ENCODE measurements at places on chromosomes 1 and 21. TPM values are rescaled to one million over a fixed set of nuclear protein-coding genes. Genes with fewer than 3 reads are reported as not detected.
A peak's percentile ranks its signal among the peaks of the same experiment; 100 is the strongest.

DNA sequence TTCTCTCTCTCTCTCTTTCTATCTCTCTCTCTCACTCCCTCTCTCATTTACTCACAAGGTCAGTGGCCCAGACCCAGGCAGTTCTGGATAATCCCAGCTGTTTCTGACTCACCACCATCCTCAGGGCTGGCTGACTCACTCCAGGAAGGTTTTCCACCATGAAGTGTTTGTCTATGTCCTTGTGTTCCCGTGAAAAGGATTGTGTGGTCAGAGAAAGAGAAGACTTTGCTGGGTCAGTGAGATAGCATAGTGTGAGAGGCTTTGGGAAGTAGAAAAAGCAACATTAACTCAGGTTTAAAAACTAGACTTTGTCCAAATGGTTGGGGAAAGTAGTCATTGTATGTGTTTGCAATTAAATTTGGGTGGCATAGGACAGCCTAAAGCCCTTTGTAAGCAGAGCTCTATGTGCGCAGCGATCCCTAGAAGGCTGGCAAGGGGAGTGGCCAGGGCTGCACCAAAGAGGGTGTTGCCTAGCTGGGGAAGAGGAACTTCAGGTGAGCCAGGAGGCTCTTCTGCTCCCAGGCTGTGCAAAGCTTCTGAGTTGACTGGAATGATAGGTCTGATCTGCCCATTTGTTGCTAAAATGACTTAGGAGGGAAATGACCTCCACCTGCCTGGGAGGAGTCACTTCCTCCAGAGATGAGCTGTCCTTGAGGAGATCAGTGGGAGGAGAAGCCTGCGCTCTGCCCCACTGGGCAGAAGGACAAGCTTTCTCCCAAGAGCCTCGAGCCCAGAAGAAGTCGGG is 4.9 kb upstream of the CAPN2 start:
- H3K36me3 ChIP-seq, result no peaks in the 10 kb centered on the region
- peaks cover 19% of the 10 kb centered on the region for H3K4me1 ChIP-seq
- DNase-seq, result peak; percentile 85
- H3K4me3 ChIP-seq, result no peak overlapping the region
- no peaks in the 10 kb centered on the region for H3K27me3 ChIP-seq

DNA sequence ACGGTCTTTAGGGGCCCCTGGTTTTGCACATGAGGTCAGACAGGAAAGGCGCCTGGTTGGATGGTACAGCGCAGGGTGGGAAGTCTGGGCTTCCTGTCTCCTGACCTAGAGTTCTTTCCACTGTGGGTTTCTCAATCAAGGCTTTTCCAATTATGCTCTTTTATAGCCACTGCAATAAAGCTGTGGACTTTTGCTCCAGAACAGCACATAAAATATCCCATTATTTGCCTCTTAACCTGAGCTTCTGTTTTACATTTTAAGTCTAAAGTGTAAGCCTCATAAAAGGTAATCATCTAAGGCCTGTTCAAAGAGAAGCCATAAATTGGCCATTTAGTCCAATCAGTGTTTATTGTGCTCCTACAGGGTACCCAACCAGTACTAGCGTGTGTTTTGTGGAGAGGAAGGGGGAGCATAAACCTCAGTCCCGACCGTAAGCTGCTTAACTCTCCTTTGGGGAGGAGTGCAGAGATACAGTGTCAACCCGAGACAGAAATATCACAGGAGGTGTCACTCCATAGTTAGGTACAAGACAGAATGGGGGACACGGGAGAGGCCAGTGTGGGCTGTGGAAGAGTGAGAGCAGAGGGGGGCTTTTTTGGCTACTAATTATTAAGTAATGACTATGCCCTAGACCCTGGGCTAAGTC is 270.0 kb downstream of the TRABD2B start:
- H3K36me3 ChIP-seq, result no peaks in the 10 kb centered on the region
- peaks cover 65% of the 10 kb centered on the region for H3K4me1 ChIP-seq
- peaks cover 15% of the 10 kb centered on the region for H3K27me3 ChIP-seq

The CFHR5 gene
- polyA plus RNA-seq, result not detected

DNA sequence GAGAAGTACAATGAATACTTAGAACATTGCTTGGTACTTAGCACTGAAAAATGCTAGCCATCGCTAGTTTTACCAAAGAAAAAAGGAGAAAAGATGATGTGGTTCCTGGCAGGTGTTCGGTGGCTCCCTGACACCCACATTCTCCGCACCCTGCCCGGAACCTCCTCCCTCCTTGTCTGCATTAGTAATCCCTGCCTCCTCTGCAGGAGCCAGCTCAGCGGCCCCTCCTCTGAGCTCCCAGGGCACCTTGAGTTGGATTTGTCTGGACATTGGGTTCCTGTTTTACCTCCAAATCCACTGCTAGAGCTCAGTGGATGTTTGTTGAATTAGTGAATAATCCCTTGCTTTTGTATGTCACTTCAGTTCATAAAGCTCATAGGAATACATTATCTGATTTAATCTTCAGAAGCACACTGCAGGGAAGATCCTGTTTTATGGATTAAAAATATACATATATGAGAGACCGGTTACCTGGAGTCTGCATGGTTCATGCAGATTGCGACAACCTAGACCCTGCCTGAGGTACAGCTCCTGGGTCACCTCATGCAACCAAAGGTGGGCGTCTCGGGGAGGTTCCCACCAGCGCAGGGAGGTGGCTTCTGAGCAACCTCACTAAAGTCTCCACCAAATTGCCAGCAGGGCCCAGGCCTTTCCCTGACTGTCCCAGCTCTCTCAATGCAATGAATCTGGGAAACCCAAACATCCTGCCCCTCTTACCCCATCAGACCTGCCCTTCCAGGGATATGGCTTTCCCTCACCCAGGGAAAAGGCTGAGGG is 24.2 kb downstream of the PCAT6 start:
- H3K4me1 ChIP-seq, result peaks cover 3% of the 10 kb centered on the region
- no peaks in the 10 kb centered on the region for H3K36me3 ChIP-seq
- H3K27me3 ChIP-seq, result no peaks in the 10 kb centered on the region
- H3K27ac ChIP-seq, result no peak overlapping the region

- no peaks in the 10 kb centered on the region for H3K27me3 ChIP-seq
- H3K4me3 ChIP-seq, result no peak overlapping the region
- H3K4me1 ChIP-seq, result peaks cover 9% of the 10 kb centered on the region
- peaks cover 31% of the 10 kb centered on the region for H3K36me3 ChIP-seq
- H3K27ac ChIP-seq, result peak overlapping the region; percentile 18
Observed at GRCh38 chr1:8015036-8015808, 10.9 kb downstream of the ERRFI1 start.

GRCh38 chr1:58946390-58946789 is 162.5 kb upstream of the JUN start:
- H3K27me3 ChIP-seq, result no peaks in the 10 kb centered on the region
- H3K4me1 ChIP-seq, result peaks cover 5% of the 10 kb centered on the region
- DNase-seq, result no peak
- H3K27ac ChIP-seq, result no peak overlapping the region

The FCRL6 gene
- polyA plus RNA-seq, result 0.69 TPM

GRCh38 chr1:55560266-55560665 is 345.1 kb upstream of the USP24 start:
- H3K27me3 ChIP-seq, result no peaks in the 10 kb centered on the region
- H3K4me3 ChIP-seq, result no peak overlapping the region
- DNase-seq, result no peak
- H3K36me3 ChIP-seq, result no peaks in the 10 kb centered on the region

DNA sequence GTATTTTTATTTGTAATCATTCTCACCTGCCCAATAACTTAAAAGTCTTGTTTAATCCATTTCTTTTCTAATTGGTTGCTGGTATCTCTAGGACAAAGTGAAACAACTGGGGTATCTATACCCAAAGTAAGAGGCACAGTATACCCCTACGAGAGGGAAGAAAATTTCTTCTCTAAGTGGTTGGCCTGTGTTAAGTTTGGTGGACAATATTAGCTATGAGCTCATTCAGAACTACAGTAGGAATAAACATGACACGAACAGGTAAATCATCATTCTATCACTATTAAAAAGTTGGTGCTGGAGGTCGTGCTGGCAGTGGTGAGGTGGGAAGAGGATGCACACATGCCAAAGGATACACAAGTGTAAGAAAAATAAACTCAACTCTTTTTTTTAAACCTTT is 99.6 kb downstream of the ZNF644 start:
- H3K36me3 ChIP-seq, result peaks cover 2% of the 10 kb centered on the region
- H3K27me3 ChIP-seq, result no peaks in the 10 kb centered on the region
- H3K4me3 ChIP-seq, result no peak overlapping the region
- H3K4me1 ChIP-seq, result no peaks in the 10 kb centered on the region

DNA sequence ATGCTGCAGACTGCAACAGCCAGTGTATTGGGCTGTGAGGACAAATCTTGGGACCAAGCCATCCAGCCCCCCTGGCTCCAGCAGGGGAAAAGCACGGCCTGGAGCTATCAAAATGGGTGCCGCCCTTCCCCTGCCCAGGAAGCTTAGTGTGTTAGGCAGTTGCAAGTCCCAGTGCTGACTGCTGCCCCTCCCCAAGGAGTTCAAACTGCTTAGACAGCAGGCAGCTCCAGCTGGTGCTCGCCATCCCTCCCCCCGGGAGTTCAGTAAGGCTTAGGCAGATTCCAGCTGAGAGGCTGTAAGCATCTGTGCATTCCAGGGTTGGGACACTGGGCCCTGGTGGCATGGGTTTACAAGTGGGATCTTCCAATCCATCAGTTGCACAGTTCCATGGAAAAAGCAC is 579.6 kb upstream of the NR5A2 start:
- H3K4me1 ChIP-seq, result no peaks in the 10 kb centered on the region
- no peak overlapping the region for H3K4me3 ChIP-seq
- DNase-seq, result no peak
- H3K27me3 ChIP-seq, result no peaks in the 10 kb centered on the region
- H3K36me3 ChIP-seq, result no peaks in the 10 kb centered on the region

The RSPH1 gene
- 6.0 TPM for polyA plus RNA-seq

DNA sequence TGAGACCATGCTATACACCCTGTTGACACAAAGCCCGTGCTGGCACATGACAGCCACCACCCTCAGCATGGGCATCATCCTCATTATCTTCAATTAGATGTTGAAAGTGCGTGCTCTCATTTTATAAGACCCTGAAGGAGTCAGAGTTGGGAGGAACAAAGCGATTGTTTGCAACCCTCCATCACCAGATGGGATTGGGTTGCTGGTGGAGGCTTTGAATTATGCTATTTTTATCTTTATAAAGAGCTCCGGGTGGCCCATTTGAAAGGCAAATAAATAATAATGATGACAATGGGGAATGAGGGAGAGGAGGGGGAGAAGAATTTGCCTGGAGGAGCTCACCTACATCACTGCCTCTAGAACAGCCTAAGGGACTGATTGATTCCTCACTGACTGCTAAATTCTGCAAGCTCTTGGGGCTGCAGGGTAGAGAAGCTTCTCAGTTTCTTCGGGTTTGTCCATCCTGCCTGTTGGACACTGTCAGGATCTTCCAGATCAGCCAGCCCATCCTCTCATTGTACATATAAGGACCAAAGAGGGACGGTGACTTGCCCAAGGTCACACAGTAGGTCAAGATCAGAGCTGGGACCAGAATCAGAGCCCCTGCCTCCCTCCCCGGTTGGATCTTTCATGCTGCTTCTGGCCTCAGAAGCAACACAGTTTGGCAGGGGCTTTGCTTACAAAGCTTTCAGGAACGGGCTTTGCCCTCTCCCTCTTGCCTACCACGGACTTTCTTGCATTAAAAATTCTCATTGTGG is 130.9 kb upstream of the ZBTB40 start:
- peaks cover 5% of the 10 kb centered on the region for H3K27me3 ChIP-seq
- no peak overlapping the region for H3K4me3 ChIP-seq
- no peaks in the 10 kb centered on the region for H3K4me1 ChIP-seq
- no peak overlapping the region for H3K27ac ChIP-seq

GRCh38 chr21:37338671-37339551 is 27.7 kb upstream of the DYRK1A start:
- peak; percentile 24 for DNase-seq
- no peak overlapping the region for H3K27ac ChIP-seq
- H3K36me3 ChIP-seq, result no peaks in the 10 kb centered on the region
- H3K4me3 ChIP-seq, result no peak overlapping the region

- no peak overlapping the region for H3K27ac ChIP-seq
- peaks cover 7% of the 10 kb centered on the region for H3K27me3 ChIP-seq
- no peaks in the 10 kb centered on the region for H3K36me3 ChIP-seq
Observed at GRCh38 chr1:6771441-6771769, 13.8 kb upstream of the CAMTA1 start.

DNA sequence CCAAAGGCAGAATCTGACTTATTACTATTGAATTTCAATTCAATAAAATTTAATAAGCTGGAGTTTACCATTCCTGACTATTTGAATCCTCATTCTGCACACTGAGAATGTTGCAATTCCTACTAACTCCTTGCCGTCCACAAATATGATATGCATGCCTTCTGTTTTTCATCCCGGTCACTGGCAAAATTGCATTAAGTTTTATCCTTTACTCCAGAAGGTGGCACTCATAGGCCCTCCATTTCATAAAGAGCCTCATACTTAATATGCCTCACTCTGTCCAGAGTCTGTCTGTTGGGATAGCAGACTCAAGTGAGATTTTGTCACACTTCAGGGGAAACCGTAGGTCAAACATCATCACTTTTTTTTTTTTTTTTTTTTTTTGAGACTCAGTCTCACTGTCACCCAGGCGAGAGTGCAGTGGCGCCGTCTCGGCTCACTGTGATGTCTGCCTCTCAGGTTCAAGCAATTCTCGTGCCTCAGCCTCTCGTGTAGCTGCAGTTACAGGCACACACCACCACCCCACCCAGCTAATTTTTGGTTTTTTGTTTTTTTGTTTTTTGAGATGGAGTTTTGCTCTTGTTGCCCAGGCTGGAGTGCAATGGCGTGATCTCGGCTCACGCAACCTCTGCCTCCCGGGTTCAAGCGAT is 27.3 kb downstream of the F11R start:
- H3K27ac ChIP-seq, result no peak overlapping the region
- DNase-seq, result peak; percentile 38
- H3K4me3 ChIP-seq, result no peak overlapping the region
- H3K27me3 ChIP-seq, result no peaks in the 10 kb centered on the region
- H3K36me3 ChIP-seq, result peaks cover 16% of the 10 kb centered on the region
- no peaks in the 10 kb centered on the region for H3K4me1 ChIP-seq

The MARCKSL1 gene
- 139 TPM for polyA plus RNA-seq

The DIO1 gene
- 0.58 TPM for polyA plus RNA-seq

DNA sequence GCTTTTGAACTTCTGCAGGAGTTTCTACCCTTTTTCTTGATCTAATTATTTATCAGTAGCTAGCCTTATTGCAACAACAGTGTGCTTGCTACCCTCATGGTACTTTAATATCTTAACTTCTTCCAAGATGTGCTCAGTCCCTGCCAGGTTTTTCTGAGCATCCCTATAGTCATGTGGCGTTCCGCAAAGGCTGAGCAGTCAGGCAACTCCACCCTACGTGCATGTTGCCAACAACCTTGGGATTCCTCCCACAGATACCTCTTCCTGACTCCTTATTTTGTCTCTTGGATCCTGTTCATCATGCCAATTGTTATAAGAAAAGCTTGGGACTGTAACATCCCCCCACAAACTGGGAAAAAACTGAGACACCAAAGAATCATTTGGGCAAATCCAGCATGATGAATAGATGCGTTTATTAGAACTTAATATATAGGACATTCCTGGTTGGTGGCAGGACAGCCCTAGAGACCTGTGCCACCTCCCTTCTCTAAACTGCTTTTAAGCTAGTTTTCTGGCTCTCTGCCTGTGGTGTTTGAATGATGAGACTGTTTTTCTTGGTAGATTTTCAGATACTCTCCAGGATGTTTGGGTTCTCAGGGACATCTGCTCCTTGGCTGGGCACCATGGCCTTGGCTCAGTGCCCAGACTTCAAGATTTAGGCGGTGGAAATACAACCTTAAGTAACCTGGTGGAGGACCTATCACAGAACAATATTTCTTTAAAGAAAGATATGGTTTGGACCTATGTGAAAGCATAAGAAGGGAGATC is 27.1 kb upstream of the KCTD3 start:
- no peak for DNase-seq
- no peaks in the 10 kb centered on the region for H3K27me3 ChIP-seq
- no peaks in the 10 kb centered on the region for H3K36me3 ChIP-seq
- H3K4me3 ChIP-seq, result no peak overlapping the region
- no peak overlapping the region for H3K27ac ChIP-seq

GRCh38 chr1:214143006-214143992 is 137.7 kb upstream of the SMYD2 start:
- no peaks in the 10 kb centered on the region for H3K4me1 ChIP-seq
- H3K4me3 ChIP-seq, result no peak overlapping the region
- H3K27ac ChIP-seq, result no peak overlapping the region
- no peaks in the 10 kb centered on the region for H3K27me3 ChIP-seq
- DNase-seq, result no peak
